Activated CD4-positive, alpha-beta T cell treated with anti-CD3 and anti-CD28 coated beads, Interleukin-2, amount 10 ng/mL, durations not matched to agents 7 days and 5 days (primary cell): ENCODE measurements at places on chromosomes 6 and 20. TPM values are rescaled to one million over a fixed set of nuclear protein-coding genes. Genes with fewer than 3 reads are reported as not detected.

The TAAR6 gene
- total RNA-seq = not detected

The SLC32A1 gene
- total RNA-seq = not detected

The DEFB132 gene
- total RNA-seq = not detected

The CLPSL1 gene
- total RNA-seq = not detected

The PAX1 gene
- not detected for total RNA-seq

The CUTA gene
- total RNA-seq = 191 TPM

The MYH7B gene
- 0.27 TPM for total RNA-seq

The ZNF165 gene
- 0.54 TPM for total RNA-seq

The ID4 gene
- not detected for total RNA-seq

The SGK2 gene
- total RNA-seq = 0.40 TPM

The TSPO2 gene
- total RNA-seq = not detected

The C6orf118 gene
- total RNA-seq = not detected
